ENCODE measurements at places on chromosomes 4 and X.

GRCh38 chrX:75156531-75156945, 455 bp upstream of the ABCB7 start:
- peak; percentile 26 for DNase-seq

DNA sequence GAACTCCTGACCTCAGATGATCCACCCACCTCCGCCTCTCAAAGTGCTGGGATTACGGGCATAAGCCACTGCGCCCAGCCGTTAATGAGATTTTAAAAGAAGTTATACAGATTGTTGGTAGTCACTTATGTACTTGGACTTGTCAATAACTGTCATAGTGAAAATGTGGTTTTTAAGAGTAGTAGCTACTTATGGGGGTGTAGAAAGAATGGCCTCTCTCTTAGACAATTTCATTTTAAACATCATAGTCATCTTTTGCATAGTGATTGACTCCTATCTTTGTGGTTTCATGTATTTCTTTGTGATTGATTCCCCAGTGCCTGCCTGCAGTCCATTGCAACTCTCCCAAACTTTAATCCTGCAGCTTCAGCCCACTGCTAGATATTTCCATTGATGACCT, 17.4 kb downstream of the FAM199X start:
- no peak for DNase-seq

DNA sequence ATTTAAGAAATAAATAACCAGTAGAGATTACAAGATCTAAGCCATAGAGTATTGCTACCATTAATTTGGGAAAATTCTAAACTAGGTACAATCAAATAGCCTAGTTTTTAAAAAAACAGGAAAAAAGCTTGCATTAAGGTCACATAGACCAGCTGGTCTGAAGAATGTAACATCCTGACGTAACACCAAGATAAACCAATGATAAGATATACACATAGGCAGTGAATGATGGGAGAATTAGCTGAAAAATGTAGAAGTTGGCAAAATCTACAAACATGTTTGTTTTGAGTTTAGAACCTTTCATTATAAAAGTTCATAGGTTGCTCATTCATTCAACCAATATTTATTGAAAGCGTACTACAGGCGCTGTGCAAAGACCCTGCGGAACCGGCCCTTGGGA, 120.0 kb downstream of the SH3RF1 start:
- no peak for DNase-seq

GRCh38 chr4:185640811-185641675, 105.7 kb upstream of the PDLIM3 start:
- DNase-seq, result peak; percentile 61

DNA sequence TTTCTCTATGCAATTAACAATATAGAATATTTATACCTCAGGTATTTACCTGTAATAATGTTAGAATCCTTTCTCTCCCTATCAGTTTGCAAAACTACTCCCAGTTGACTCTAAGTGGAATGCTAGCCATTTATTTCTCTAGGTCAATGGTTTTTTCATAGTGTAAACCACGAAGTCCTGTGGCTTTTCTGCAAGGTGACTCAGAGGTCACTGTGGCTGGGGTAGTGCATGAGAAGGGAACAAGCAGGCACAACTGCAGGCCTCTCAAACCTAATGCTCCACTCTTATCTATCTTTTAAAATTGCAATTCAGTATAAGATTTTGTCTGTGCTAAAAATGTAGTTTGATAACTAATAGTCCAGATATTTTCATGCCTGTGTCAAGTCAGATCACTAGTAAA, 159.4 kb downstream of the ANTXR2 start:
- DNase-seq, result no peak

- no peak for DNase-seq
Observed at GRCh38 chr4:141999446-142000143, 363.2 kb downstream of the IL15 start.

- DNase-seq, result no peak
Observed at GRCh38 chr4:165324236-165324917, 3.1 kb upstream of the MSMO1 start.

DNA sequence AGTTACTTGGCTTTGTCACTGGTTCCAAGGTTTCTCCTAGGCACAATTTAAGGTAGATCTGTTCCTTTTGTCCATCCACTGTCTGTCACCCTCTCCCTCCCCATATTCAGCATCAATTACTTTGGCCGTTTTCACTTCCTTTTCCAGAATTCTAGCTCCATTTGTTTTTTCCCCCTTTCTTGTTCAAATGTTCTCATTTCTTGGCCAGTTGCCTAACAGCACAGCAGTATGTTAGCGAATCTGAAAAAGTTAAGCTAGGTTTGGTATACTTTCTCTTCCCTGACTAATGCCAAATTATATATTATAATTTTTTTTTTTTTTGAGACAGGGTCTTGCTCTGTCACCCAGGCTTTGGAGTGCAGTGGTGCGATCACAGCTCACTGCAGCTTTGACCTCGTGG, 409.1 kb upstream of the TEX13C start:
- DNase-seq, result no peak

DNA sequence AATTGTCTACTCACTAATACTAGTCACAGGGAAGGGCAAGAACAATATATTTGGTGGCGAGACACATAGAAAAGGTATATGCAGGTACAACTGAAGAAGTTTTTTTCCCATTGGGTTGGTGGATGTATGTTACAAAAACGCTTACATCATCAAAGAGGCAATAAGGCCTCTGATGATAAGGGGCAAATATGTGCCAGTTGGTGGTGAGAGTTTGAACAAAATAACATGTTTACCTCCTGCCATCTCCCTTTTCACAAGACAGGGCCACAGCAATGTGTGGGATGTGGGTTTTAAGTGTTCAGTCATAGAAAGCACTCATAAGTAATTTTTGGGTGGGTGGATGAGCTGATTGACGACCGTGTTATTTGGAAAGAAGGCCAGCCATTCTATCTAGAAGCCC, 41.7 kb downstream of the PAGE2 start:
- DNase-seq, result no peak

Data from midbrain (tissue), 1 donor.